Muscle of leg (tissue), 16 donors: ENCODE measurements at places on chromosomes 1 and 21. TPM values are rescaled to one million over a fixed set of nuclear protein-coding genes. Genes with fewer than 3 reads are reported as not detected.

Gene LCE1B
- not detected for polyA plus RNA-seq

Gene NT5C1A
- 7.7 TPM for polyA plus RNA-seq

Gene TMEM82
- not detected for polyA plus RNA-seq

Gene COL24A1
- polyA plus RNA-seq = 6.6 TPM

Gene CGN
- 6.4 TPM for polyA plus RNA-seq

GRCh38 chr1:156480411-156481192 lies 20.0 kb downstream of the MEF2D start:
- DNase-seq = peak; percentile 65

DNA sequence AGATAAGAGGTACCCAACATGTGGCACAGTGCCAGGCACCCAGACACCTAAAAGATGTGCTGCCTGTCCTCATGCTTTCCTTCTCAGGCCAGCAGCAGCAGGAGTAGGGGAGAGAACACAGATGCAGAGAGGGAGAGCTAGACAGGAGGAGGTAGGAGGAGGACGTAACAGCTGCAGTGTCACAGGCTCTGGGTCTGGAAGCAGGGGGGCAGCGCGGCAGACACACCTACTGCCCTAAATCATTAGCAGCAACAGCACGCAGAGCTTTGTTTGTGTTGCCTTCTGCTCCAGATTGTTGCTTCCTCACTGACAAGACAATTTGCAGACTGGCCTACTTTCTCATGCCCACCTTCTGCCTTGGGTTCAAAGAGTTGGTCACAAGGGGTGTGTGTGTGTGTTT lies 196.7 kb upstream of the DAB1 start:
- DNase-seq = peak; percentile 35

DNA sequence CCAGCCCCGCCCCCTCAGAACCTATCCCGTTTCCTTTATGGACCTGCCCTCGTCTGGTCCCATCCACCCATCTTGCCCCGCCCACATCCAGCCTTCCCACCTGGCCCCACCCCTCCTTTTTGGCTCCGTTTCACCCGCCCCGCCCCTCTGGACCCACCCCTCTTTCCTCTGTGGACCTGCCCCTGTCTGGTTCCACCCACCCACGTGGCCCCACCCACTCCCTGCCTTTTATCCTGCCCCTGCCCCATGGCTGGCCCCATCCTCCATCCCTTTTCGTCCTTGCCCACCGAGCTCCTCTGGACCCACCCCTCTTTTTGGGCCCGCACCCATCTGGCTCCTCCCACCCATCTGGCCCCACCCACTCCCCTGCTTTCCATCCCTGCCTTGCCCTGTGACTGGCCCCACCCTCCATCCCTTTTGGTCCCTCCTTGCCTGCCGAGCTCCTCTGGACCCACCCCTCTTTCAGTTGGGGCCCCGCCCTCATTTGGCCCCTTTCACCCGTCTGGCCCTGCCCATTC lies 177.3 kb downstream of the CAMTA1 start:
- DNase-seq = peak; percentile 32

- DNase-seq = no peak
Measured at GRCh38 chr1:204455063-204455830, 39.4 kb downstream of the PIK3C2B start.

DNA sequence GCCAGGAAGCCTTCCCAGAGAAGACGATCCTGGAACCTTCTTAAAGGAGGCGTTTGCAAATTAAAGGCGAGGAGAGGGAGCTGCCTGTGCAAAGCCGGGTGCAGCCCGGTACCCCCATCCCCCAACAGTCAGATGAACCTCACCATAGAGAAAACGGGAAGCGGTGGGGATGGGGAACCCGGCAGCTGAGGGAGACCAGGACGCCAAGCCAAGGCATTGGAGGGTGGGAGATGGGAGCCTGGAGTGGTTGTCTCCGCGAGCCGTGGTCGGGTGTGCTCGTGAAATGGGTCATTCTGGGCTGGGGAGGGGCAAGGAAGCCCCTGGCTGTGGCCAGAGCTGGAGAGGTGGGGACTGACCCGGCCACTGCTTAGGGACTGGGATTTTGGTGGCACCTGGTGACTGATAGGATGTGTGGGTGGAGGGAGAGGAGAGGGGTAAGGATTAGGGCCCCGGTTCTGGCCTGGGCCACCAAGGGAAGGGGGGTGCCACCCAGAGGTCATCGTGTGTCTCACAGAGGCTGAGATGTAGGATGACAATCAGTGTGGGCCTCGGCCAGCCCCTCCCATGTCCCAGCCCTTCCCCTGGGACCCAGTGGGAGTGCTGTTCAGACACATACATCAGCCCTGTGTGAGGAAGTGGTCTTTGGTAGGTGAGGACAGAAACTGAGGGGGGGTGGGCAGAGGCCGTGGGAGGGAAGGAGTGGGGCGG lies 676 bp upstream of the PADI2 start:
- peak; percentile 16 for DNase-seq

- DNase-seq = no peak
Measured at GRCh38 chr1:44135886-44136285, 5.5 kb downstream of the KLF18 start.

GRCh38 chr1:41564741-41565475 lies 80.4 kb upstream of the EDN2 start:
- no peak for DNase-seq

DNA sequence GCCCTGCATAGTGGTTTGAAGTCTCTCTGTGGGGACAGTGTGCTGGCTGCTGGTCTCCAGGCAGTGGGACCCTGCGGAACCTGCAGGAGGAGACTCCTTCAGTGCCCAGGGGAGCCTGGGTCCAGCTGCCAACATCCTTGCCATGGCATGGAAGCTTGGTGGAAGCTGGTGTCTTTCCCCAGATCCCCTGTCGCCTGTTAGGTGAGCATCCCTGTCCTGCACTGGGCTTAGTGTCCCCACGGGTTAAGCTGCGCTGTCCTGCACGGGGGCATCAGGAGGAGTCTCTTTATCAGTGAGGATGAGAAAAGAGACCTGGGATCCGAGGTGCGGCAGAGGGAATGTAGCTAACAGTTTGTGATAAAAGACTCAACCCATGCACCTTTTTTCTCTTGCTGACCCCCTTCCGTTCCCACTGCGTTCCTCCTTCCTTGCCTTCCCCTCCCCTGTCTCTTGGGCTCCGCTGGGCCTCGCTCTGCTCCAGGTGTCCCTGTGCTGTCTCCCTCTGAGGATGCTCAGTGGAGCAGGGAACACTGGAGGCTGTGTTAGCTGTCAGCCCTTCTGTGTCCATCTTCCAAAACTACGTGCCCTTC lies 59.3 kb downstream of the SLC37A1 start:
- no peak for DNase-seq
